A549 treated with ZK216348 at 1 μM for 4 hours (cell line): ENCODE measurements at places on chromosomes 16 and 17. TPM values are rescaled to one million over a fixed set of nuclear protein-coding genes. Genes with fewer than 3 reads are reported as not detected.

The CX3CL1 gene
- total RNA-seq, result 0.07 to 0.19 TPM (median 0.12 TPM) in 4 of 5 replicates, not detected in the other

The VAT1L gene
- not detected in 5 replicates for total RNA-seq

The PARD6A gene
- 1.2 to 2.6 TPM (median 1.8 TPM) in 5 replicates for total RNA-seq

The TP53TG3D gene
- 0.79 to 2.3 TPM (median 1.3 TPM) in 5 replicates for total RNA-seq

The PRSS36 gene
- total RNA-seq, result 0.83 to 2.0 TPM (median 0.93 TPM) in 5 replicates

The SLC16A5 gene
- total RNA-seq, result 16.8 to 35.9 TPM (median 29.7 TPM) in 5 replicates

The PPP4C gene
- total RNA-seq, result 99.1 to 153 TPM (median 144 TPM) in 5 replicates

The TPSG1 gene
- total RNA-seq, result not detected in 5 replicates

The USP43 gene
- total RNA-seq, result 3.7 to 5.0 TPM (median 4.0 TPM) in 5 replicates
